ENCODE measurements at places on chromosomes 12 and 14.
A peak's percentile ranks its signal among the peaks of the same experiment; 100 is the strongest.

DNA sequence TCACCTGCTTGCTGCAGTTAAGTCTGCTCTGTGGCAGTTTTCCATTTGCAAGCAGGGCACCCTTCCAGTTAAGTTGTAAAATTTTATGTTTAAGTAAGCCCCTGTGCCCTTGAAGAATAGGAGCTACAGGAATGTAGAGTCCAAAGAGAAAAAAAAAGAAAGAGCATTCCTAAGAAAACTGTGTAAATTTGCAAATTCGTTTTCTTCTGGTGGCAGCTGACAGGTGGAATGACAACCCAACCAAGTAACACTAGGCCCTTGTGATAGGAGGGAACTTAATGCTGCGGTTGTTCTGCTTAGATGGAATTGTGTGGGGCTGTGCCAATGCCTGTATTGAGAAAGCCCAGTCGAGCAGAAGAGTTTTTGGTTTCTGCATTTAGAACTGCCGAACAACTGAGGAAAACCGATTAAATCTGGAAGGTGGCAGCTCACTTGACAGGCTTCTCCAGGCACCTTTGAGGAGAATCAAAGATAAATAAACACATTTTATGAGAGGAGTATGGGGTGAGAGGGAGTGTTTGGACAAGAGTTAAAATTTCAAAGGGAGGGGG lies 280.0 kb downstream of the RAD51B start:
- DNase-seq, result no peak

- DNase-seq, result peak; percentile 25
Observed at GRCh38 chr12:77031745-77032144, 33.6 kb downstream of the E2F7 start.

GRCh38 chr12:26473291-26473690 lies 277.9 kb downstream of the SSPN start:
- no peak for DNase-seq

GRCh38 chr12:113002155-113002554 lies 23.8 kb downstream of the OAS2 start:
- no peak for DNase-seq

DNA sequence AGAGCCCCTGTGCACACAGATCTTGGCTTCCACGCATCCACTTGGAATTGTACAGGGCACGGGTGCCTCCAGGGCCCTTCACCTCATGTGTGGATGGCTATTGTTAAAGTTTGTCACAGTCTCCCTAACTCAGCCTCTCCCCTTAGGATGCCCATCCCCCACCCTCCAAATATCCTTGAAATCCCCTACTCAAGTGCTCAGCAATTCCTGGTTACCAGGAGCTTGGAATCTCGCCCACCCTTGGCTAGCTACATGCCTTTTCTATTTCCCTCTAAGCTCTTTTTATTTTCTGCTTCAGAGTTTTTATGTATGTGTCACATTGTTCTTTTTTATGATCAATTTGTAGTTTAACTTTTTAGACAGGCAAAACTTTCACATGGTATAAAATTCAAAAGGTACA lies 13.0 kb upstream of the NR1H4 start:
- no peak for DNase-seq

- DNase-seq, result peak; percentile 85
Observed at GRCh38 chr14:34649344-34649743, 19.4 kb upstream of the SNX6 start.

- peak; percentile 81 for DNase-seq
Observed at GRCh38 chr12:10632226-10632625, 18.8 kb upstream of the MAGOHB start.

GRCh38 chr14:70052990-70053389 lies 135.8 kb downstream of the SLC8A3 start:
- peak; percentile 2 for DNase-seq
